ENCODE measurements at places on chromosomes 5 and 9.

DNA sequence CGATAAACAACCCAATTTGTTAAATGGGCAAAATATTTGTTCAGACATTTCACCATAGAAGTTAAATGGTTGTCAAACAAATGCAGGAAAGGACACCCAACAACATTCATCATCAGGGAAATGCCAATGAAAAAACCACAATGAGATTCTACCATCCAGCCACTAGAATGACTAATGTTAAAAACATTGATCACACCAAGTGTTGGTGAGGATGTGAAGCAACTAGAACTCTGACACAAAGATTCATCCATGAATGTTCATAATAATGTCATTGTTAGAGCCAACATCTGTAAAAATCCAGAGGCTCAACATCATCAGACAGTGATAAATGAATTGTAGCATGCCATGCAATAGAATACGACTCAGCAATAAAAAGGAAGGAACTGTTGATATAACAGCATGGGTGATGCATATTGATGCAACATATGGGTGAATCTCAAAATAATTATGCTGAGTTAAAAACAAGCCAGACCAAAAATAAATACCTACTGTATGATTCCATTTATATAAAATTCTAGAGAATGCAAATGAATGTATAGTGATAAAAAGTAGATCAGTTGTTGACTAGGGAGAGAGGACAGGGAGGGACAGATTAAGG is 55.9 kb upstream of the UNC5A start:
- DNase-seq = no peak

DNA sequence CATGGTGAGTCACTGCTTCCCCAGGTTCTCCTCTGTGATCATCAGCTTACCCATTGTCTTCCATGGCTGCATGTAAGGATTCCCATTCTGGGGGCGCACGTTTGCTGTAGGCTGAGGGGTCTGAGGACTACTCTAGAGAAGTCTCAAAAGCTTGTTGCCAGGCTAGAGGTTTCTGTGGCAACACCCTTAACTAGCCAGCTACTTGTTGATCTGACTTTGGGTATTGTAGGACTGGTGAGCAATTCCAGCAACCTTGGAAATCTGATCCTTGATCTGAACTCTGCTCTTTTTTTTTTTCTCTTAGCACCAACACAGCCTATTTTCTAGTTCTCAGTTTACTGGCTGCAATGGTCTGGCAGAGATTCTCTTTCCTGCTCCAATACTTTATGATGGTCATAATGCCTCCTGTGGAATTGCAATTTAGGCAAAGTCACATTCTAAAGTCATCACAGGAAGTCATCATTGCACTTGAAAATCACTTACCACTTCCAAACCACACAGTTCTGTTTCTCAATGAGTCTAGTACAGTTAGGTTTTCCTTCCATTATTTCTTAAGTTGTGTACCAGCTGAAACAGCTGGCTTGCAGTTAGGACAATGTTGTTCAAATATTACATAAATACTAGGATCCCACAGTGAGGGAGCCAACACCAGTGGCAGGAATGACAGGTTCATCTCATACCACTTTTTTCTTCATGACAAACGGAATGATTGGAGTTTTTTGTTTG is 110.3 kb downstream of the SLC12A2 start:
- DNase-seq = no peak

DNA sequence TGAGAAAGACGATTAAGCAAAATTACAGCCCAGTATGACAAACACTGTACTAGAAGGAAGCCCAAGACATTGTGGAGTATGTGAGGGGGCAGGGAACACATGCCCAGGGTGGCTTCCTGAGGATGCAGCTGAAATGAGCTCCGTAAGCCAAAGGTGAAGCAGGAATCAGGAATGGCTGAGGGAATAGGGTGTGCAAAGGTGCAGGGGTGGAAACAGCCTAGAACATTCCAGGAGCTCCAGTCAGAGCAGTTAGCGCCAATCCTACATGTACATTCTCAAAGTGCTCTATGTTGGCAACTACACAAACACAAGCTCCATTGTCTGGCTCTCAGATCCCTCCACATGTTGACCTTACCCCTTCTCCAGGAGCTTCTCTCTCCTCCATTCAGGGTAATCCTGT is 257.9 kb downstream of the MAN2A1 start:
- DNase-seq = no peak

DNA sequence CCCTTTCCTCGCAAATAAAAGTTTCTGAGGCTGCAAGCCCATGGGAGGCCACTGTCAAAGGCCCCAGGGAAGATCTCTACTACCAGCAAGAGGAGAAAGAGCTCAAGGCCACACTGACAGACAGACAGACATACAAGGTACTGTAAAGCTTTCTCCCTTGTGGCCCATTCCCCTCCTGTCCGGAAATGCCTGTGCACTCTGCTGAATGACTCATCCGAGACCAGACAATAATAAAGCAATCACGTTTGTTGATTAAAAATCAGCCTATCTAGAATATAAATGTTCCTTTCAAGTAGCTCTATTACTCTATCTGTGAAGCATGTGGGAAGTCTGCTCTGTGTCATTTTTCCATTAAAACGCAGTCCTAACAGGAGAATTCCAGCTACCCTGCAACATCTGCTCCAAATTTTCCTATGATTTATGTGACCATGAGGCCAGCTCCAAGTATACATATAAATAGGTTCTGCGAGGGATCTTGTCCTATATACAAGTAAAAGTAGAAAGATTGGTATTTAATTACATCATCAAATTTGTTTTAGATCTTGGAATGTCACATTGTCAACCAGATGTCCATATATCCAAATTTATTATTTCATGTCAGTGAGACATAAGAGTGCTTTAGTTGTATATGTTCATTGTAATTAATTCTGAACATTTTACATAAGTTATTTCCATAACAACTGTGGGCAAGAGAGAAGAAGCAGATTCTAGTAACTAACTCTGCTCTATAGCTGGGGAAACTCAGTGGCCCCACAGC is 34.7 kb upstream of the TGFBI start:
- no peak for DNase-seq

- DNase-seq = no peak
Measured at GRCh38 chr9:115328677-115329076, 210.7 kb upstream of the TNC start.

GRCh38 chr5:133792655-133793054 is 175.8 kb downstream of the C5orf15 start:
- DNase-seq = no peak

DNA sequence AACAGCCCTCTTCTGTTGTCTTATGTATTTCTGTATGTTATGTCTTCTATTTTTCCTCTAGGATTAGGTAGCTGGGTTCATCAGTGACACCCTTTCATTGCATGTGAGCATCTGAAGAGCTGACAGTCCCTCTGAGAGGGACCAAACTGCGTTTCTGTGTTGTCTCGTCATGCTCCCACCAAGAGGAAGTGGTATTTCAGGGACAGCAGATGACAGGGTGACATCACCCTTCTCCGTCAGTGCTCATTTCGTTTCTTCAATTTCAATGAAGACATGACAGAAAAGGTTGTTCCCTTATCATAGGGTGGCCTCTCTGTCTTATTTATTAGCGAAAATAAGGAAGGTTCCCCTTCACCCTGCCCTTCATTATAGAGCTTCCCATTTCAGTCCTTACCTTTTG is 225.9 kb upstream of the NR4A3 start:
- peak; percentile 73 for DNase-seq

- DNase-seq = no peak
Measured at GRCh38 chr5:65125591-65126541, 355.9 kb downstream of the ADAMTS6 start.

- no peak for DNase-seq
Measured at GRCh38 chr5:14882658-14883580, 11.3 kb upstream of the ANKH start.

DNA sequence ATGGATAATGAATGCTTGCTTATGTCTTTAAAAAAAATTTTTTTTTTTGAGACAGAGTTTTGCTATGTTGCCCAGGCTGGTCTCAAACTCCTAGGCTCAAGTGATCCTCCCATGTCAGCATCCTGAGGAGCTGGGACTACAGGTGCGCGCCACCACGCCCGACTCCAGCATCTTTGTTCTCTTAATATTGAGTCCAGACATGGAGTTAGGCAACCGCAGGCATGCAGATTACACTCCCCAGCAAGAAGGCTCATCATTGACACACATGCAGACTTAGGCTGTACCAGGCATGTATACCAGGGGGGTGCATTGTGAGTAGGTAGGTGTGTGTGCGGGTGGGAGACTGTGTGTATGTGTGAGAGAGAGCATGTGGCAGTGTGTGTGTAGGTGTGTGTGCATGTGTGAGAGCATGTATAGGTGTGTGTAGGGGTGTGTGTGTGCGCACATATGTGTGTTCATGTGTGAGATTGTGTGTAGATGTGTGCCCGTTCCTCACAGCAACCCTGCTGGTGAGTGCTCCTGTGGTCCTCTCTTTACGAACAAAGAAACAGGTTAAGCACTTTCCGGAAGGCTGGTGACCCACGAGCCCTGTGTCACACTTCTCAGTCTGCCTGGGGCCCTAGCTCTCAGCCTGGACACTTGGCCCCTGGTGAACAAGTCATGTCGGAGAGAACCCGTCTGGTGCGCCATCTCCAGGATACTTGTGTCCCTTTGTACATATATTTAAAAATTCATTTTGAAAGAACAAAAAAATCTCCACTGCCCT is 6.2 kb downstream of the OBP2B start:
- no peak for DNase-seq

DNA sequence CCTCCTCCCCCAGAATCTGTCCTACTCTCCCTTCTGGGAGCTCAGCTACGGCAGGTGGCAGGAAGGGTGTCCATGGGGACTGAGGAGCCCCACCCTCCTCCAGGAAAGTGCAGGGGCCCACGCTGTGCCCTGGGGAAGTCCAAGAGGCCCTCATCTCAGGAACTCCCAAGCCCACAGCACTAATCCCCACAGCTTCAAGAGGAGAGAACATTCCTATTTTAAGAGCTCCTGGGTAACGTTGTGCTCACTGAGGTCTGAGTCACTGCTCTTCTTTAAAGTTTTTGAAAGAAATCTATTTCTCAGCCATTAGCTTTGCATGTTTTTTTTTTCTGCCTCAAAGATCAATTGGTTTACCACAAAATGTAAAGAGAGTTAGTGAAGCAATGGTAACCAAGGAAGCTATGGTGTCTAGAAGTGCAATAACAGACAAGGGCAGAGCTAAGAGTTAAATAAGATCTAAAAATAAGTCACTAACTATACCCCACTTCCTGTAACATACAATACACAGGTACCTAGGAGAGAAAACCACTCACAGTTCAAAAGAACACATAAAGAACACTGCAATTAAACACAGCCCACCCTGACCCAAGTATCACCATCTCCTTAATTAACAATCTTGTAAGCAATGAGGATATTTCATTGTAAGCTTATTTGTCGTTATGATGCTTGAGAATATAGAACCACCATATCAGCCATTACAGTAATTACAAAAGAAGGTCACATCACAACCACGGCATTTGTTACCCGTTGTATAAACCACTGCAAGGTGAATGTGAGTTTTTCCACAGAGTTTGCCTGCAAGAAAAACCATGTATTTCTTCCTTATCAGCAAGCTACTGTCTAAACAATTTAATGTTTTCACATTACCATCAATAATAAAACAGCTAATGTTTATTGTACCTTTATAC is 382.3 kb upstream of the SLC30A5 start:
- peak; percentile 5 for DNase-seq

DNA sequence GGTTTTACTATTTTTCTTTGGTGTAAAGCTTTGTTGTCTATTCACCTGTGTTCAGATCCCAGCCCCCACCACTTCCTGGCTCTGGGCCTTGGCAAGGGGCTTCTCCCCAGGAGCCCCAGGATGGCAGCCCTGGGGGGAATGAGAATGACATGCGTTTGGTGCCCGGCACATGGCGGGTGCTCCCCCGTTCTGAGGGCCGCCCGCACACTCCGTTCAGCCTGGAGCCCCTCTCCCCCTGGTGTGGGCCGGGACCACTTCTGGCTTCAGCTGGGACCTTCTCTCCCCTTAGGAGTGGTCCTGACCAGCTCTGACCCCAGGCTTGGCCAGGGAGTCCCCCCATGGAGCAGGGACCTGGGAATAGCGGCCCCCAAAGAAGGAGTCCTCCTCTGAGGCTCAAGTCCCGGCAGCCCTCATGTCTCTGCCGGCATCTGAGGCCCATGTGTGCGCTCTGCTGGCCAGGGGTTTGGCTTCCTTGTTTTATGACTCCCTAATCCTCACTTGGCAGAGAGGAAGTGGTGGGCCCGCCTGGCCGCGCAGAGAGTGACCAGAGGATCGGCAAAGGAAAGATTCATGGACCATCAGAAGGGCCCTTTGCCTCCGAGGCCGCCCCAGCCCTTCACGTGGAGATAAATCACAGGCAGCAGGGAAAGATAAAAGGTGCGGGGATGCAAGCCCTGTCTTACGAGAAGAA is 57.0 kb upstream of the LMX1B start:
- DNase-seq = no peak

- no peak for DNase-seq
Measured at GRCh38 chr9:7791394-7791793, 8.2 kb downstream of the DMAC1 start.

DNA sequence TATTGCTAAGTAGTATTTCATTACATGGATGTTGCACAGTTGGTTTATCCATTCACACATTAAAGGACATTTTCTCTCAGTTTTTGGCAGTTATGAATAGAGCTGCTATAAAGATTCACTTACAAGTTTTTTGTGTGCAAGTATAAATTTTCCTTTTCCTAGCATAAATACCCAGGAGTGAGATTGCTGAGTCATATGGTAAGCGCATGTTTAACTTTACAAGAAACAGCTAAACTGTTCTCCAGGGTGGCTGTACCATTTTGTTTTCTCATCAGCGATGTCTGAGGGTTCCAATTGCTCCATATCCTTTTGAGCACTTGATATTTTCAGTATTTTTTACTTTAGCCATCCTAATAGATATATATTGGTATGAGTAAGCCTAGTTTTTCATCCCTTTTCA is 16.4 kb upstream of the ABCA1 start:
- DNase-seq = no peak

GRCh38 chr5:138732466-138732865 is 20.8 kb upstream of the CTNNA1 start:
- DNase-seq = no peak

DNA sequence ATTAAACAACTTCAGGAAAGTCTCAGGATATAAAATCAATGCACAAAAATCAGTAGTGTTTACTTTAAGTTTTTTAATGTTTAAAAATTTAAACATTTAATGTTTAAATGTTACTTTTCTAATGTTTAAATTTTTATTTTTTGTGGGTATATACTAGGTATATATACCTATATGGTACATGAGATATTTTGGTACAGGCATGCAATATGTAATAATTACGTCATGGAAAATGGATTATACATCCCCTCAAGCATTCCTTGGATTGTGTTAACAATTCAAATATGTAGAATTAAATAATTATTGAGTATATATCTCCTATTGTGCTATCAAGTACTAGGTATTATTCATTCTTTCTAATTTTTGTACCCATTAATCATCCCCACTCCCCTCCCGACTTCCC is 291.3 kb downstream of the TMEM232 start:
- no peak for DNase-seq

DNA sequence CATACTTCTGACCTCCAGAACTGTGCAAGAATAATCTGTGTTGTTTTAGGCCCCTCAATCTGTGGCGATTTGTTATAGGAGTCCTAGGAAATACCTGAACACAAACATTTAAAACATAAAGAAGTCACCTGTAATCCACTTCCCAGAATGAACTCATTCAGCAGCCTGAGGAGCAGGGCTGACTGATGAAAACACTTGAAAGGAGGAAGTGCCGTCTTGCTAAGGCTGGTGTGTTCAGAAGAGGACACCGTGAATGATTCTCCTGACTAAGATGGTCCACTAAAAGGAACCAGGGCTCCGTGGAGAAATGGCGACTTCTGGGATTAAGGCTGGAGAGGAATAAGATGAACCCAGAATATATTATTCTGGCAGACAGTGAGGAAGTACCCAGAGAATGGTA is 18.7 kb upstream of the MARCHF6 start:
- no peak for DNase-seq

All from stimulated activated naive B cell treated with anti-CD40 and anti-IgM and Interleukin-4, amounts not matched to agents 10 μg/mL and 1 μg/mL and 100 μg/mL, for 72 hours (primary cell).